GM12892 (cell line): ENCODE measurements at places on chromosomes 5 and 9.

- DNase-seq: no peak
Observed at GRCh38 chr5:145497052-145497451, 338.1 kb downstream of the PRELID2 start.

DNA sequence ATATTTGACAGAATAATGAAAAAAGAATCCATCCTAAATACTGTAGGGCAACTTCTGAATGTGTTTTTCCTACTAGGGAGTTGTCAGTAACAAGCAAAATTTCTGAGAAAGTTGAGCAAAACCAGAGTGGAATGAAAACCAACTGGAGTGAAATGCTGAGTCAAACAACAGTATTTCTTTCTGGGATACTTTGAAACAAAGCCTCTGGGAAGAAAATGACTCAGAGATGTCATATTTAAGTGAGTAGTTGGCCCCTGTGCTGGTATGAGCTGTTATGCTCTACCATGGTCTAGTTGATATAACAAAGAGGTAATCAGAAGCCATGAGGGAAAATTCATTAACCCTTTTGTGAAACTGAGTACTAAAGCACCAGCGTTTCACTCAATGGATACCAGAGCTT is 372.1 kb upstream of the C9orf72 start:
- DNase-seq: no peak

- DNase-seq: peak; percentile 7
Observed at GRCh38 chr9:101530076-101530711, 3.5 kb upstream of the RNF20 start.

DNA sequence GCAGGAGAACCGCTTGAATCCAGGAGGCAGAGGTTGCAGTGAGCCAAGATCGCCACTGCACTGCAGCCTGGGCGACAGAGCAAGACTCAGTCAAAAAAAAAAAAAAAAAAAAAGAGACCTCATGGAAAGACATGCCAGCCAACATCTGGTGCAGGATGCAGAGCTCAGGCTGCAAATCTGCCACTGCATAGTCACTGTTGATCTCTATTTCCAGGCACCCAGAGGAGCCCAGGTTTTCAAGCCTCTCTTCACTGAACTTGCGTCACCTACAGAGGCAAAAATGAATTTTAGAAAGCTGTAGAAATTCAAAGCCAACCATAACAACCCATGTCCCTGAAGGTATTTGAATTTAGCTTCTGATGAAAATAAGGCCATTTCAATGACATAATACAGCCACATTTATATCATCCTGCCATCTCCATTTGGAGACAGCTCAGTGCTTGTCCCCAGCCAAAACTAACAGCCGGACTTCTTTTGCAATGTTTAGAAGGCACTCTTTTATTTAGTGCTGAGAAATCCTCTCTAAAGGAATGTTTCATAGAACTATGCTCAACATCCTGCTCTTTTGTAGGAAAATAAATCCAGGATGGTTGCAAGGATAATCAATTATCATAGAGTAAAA is 113.3 kb downstream of the SNX18 start:
- no peak for DNase-seq

DNA sequence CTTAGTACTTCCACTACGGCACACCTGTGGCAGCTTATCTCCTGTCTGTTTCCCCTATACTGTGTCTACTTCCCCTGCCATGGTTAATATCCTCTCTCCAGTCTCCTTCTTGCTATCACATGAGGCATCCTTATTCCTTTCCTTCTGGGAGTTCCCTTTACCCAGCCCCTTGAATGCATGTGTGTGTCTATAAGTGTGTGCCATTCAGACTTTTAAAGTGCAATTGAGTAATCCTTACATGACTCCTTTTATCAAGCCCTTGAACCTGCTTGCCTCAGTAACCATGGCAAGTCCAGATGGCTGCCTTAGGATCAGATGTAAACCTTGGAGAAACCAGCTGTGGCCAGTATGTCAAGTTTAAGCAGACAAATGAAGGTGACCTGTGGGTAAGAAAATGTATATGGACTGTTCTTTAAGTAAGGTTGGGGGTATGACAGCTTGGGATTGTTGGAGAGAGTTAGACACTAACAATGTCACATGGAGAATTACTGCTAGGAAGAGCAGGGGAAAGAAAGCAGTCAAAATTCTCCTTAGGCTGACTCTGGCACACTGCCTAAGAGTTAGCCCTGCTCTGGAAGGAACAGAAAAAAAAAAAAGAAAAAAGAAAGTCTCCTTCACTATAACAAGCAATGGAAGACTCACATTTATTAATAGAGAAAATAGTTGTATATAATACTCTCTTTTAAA is 142.1 kb downstream of the HINT1 start:
- DNase-seq: no peak

GRCh38 chr9:35060548-35061207 is 11.7 kb downstream of the VCP start:
- no peak for DNase-seq

DNA sequence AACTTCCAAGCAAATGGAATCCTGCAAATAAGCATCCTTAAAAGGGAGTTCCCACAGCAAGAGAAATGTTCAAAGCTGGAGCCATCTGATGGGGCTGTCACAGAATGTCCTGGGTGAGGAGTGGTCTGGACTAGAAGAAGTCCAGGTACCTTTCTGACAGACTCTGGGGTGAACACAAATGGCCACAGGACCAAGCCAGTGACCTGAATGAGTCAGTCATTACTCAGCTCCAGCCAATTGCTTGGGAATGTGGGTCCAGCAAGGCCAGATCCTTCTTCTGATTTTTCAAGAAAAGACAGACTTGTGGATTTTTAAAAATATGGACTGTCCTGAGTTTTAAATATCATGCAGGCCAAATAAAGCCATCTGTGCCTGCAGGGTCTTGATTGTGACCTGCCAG is 30.1 kb downstream of the GALNT10 start:
- no peak for DNase-seq

GRCh38 chr9:115615821-115616665 is 498.1 kb upstream of the TNC start:
- DNase-seq: no peak

DNA sequence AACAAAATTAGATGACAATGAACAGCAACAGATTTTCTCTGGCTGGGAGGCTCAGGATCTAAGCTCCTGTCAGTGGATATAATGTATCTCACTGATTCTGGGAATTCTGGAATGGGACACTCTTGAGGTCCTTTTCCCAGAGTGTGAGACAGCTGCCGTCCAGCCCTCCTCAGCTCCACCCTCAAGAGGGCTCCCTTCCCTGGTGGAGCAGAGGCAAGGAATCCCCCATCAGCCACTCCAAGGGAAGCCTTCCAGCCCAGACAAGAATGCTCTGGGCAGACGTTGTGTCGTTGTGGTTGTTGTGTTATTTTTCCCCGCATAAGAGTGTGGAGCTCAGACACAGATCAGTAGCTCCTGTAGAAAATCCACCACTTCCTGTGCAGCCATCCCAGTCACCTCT is 47.7 kb upstream of the ATP10B start:
- DNase-seq: no peak

DNA sequence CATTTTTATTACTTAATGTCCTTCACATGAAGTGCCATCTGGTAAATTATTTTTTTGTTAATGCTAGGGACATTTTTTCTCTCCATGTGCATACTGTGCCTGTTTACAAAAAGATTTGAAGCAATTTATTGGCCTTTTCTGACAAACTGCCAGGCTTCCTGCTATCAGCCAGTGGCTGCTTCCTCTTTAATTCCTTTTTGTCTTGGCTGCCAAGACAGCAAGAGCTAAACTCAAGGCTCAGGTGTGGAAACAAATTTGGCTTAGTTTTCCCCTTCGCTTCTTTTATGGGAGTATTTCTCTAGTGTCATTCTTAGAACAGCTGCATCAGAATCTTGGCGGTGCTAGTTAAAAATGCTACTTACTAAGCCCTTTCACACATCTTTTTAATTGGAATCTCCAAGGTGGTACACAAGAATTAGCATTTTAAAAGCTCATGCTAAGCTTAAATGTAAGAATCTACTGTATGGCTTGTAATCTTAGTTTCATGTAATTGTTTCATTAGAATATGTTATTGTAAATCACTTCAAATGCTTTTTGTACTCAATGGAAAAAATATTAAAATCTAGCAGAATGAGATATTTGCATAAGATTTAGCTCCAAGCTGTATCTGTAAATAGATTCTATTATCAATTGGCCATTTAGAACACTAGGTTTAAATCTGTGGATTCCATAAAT is 134.2 kb upstream of the RASGRF2 start:
- no peak for DNase-seq

DNA sequence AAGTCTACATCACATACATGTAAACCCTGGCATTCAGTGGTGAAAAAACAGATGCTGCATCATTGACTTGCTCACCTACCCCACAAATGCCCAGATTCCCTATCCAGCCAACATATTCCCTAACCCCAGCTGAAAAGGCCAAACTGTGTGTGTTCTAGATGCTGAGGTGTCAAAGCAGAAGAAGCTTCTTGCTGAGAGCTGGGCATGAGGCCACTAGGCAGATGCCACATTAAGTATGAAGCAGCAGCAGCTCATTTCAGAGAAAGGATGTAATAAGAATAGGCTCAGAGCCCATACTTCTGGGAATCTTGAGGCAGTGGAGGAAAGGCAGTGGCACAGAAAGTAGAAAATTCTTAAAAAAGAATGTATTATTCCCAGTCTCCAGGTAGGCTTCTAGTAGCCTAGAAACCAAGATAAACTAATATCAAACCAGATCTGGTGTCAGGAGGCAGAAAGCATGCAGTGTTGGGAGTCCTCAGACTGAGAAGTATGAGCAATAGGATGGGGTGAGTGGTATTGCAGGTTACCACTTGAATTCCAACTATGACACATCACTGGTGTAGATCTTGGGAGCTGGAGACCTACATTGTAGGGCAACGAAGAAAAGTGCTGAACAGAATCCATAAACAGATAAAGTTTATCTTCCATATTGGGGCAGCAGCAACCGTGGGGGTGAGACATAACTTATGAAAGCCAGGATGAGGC is 71.9 kb upstream of the GRHPR start:
- no peak for DNase-seq

GRCh38 chr5:58440901-58441460 is 18.9 kb downstream of the PLK2 start:
- DNase-seq: no peak

GRCh38 chr9:82443312-82443711 is 454.7 kb downstream of the SPATA31D1 start:
- no peak for DNase-seq

- DNase-seq: no peak
Observed at GRCh38 chr9:127311239-127311741, 46.7 kb downstream of the GARNL3 start.
